ENCODE measurements at places on chromosomes 3 and 15.

DNA sequence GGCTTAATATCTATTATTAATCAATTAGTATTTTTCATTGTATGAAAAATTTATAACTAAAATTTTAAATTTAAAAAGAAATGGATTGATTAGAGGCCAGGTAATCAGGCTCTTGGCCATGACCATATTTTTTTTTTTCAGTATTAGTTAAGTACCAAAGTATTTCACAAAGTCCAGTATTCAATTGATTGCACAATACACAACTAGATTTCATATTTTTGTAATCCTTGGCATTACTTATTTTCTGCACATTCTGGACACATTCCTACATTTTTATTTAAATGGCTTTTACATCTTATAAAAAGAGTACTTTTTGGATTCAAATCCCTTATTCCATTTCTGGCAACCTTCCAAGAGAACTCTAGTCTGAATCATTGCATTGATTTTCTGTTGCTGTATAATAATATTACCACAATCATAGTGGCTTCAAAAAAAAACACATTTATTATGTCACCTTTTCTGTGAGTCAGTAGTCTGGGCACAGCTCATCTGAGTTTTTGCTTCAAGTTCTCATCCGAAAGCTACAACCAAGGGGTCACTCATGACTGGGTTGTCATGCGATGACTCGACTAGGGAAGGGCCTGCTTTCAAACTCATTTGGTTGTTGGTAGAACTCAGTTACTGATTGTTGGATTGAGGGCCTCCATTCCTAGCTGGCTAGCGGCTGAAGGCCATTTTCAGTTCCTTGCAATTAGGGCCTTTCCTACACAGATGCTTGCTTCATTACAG lies 90.7 kb downstream of the CNTN6 start:
- DNase-seq = no peak

- DNase-seq = no peak
Measured at GRCh38 chr15:76447728-76448441, 111.3 kb downstream of the ISL2 start.

GRCh38 chr15:36858423-36858822 lies 241.9 kb downstream of the MEIS2 start:
- no peak for DNase-seq

- no peak for DNase-seq
Measured at GRCh38 chr3:46269556-46269955, 27.3 kb downstream of the CCR3 start.

DNA sequence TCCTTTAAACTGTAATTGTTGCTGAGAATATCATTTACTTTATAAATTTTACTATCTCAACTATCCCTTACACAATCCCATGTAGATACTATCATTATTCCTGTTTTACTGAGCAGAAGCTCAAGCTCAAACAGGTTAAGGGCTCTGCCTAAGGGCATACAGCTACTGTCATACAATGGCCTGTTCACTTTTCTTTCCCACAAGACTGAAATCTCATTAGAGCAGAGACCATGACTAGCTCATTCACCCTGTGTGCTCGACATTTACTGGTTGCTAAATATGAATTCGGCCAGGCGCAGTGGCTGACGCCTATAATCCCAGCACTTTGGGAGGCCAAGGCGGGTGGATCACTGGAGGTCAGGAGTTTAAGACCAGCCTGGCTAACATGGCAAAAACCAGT lies 1.6 kb upstream of the MESP2 start:
- DNase-seq = no peak

DNA sequence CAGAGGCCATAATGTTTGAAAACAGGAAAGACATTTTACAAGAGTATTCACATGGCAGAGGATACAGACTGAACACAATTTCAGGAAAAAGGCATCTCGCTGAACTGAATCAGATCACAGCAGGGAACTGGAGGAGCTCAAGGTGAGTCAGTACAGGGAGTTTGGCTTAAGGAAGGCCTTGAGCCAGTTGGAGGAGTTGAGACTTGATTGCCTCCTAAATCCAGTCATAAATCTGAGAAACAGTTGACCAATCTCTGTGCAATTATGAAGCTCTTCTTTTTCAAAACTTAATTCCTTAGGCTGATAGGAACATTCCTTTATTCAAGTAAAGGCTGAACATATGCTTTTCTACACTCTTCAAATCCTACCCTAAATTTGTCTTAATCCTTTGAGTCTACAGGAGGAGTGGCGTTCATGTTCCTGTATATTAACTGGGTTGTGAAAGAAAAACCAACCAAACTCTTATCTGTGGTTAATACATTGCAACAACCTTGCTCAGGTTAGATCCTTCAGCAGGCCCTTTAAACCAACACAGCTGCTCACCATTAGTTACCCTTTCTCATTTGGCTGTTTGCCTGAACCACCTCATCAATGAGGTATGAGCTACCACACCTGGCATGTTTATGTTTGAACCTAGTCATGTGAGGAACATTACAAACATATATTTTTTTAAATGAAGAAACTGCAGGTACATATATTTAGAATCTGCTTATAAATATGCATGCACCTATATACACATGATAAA lies 404.1 kb upstream of the ATP11B start:
- DNase-seq = no peak

Measured in Right ventricle myocardium superior (tissue), 1 donor.